Suppressor macrophage (primary cell): ENCODE measurements at places on chromosomes 6 and 20.

- DNase-seq, result no peak
Measured at GRCh38 chr6:8710668-8711431, 275.5 kb upstream of the SLC35B3 start.

DNA sequence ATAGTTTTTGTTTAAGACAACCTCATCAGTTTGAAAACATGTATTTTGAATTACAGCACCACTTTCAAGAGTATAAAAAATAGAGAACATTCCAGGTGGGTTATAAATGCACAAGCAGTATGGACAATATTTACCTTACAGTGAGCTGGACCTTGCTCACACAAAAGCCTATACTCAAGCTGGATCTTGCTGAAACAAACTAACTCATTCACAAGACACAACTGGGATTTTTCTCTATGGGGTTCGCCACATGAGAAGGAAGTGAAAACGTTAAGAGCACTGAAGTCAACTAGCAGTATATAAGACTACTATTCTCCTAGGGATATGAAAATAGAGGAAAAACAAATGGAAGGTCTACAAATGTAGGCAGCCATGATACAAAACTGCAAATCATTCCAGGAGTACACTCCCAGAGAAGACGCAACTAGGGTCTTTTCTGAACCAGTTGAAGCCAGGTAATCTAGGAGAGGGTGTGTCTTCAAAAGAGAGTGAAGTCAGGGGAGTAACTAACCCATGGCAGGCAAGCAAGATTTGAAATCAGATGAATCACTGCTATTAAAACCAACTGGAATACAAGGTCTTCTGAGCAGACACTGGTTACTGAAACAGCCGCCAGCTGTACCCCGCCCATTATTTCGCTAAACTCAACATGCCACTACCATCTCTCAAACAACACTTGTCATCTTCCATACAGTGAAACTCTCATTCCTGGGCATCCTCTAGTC is 26.5 kb downstream of the STAU1 start:
- no peak for DNase-seq

DNA sequence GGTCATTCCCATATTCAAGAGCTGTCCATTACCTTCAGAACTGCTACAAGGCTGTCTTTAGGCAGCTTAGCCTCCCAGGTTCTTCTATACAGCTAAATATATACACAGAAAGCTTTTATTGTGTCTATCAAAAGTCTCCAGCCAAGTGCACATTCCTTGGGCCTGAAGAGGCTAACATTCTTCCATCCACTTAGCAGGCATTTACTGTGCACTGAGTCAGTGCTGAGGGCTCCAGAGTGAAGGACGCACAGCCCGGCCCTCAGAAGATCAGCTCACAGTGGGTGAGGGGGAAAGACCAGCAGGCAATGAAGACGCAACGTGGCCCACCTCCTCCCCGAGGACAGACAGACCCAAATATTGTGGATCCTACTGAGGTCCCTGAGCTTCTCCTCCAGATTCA is 569.9 kb downstream of the CDH26 start:
- DNase-seq, result no peak

DNA sequence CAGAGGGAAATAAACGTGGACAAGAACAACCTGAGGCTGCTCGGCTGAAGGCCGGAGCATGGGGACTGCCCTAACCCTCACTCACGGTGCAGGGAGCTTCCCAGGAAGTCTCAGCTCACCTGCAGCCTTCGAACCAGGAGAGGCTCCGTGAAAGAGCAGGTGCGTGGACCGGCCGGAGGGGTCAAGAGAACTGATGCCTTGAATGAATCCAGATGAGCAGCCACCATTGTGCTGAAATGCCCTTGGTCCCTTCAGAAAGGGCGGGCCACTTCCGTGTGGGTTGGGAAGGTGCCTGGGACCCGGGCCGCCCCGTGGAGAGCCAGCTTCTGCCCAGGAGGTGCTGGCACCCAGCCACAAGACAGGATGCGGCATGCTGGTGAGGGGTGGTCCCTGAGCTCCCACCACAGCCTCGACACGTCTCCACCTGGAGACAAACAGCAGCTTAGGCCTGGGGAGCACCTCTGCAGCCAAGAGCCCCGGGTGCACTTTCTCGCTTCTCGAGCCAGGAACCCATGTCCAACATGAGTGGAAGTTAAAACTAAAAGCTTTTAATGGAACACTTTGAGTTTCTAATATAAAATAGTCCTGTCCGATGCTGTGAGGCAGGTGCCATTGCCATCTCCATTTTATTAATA is 83.5 kb downstream of the TTLL2 start:
- no peak for DNase-seq

- peak; percentile 82 for DNase-seq
Measured at GRCh38 chr20:51695574-51696303, 72.5 kb downstream of the ATP9A start.
